IPS DF 6.9 (cell line): ENCODE measurements at places on chromosomes 7 and 10.

DNA sequence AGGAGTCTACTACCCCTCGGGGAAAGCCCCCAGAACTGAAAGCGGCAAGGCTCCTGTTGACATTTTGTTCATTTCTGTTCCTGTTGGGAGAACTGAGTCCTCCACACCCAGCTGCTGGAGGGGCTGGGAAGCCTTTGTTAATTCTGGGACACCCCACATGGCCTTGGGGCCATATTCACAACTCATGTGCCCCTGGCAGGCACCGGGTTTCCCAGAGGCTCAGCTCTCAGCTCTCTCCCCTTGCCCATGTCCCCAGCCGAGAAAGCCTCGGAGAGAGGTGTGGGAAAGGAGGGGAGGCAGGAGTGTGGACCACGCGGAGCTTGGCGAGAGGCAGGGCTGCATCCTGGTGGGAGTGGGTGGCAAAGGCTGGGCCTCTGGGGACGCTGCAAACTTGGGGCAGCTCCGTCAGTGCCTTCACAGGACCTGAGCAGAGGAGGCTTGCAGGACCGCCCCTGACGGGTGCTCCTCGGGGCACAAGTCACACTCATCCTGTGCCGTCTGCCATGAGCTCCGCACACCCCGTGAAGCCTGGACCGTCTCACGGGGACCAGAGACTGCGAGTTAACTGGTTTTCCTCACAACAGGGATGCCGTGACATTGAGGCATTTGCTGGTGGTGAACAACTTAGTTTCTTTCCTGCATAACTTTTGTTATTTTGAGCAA lies 140.9 kb downstream of the DNAJB6 start:
- DNase-seq: no peak

GRCh38 chr10:102231357-102232318 lies 5.5 kb downstream of the ELOVL3 start:
- no peak for DNase-seq

GRCh38 chr7:46747869-46748576 lies 827.0 kb upstream of the IGFBP3 start:
- no peak for DNase-seq

DNA sequence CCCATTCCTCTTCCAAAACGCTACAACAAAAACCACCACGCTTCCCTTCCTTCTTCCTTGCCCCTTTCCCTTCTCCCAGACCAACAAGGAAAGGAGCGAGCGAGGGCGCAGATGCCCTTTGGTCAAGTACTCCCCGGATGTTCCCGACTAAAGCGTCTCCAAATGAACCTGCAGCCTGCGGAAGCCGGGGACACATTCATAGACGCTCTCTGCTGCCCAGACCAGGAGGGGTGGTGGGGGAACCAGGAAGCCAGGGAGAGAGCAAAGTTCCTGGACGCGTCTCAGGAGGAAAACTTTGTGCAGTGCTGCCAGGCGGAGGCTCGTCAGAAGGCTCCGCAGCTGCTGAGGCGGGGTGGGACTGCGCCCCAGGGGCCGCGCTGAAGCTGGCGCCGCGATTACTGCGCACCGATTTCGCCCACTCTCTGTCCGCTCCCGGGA lies 754 bp downstream of the SEMA3D start:
- DNase-seq: no peak

- no peak for DNase-seq
Observed at GRCh38 chr10:94293354-94293753, 69.4 kb downstream of the NOC3L start.

GRCh38 chr7:75818472-75818871 lies 4.9 kb upstream of the CCL24 start:
- DNase-seq: no peak
